CD8-positive, alpha-beta memory T cell (primary cell): ENCODE measurements at places on chromosomes 3 and 15.

DNA sequence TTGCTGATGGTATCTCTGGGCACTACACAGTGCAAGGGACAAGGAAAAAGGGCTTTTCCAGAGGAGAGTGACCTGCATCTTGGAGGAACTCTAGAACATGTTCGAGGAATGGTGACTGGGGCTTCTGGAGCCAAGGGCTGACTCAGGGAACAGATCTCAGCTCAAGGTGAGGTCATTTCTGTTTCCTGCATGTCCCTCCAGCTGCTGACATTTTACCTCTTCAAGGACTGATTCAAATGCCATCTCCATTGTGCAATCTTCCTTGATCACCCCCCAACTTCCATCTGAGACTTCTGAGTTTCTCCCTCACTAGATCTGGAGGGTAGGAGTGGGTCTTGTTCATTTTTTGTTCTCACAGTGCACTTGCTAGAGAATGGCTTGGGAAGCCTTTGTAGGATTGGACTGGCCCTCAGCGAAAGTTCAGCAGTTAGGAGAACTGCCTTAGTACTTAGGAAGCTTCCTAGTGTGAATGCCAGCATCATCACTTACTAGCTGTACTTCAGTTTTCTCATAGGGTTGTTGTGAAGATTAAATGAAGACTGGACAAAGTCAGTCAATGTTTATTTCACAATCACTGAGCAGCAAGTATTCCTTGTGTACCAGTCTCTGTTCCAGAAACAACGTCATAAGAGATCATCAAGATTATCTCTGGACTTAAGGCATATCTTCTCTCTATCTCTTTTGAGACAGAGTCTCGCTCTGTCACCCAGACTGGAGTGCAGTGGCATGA, 2.6 kb upstream of the IDH3A start:
- DNase-seq = no peak

DNA sequence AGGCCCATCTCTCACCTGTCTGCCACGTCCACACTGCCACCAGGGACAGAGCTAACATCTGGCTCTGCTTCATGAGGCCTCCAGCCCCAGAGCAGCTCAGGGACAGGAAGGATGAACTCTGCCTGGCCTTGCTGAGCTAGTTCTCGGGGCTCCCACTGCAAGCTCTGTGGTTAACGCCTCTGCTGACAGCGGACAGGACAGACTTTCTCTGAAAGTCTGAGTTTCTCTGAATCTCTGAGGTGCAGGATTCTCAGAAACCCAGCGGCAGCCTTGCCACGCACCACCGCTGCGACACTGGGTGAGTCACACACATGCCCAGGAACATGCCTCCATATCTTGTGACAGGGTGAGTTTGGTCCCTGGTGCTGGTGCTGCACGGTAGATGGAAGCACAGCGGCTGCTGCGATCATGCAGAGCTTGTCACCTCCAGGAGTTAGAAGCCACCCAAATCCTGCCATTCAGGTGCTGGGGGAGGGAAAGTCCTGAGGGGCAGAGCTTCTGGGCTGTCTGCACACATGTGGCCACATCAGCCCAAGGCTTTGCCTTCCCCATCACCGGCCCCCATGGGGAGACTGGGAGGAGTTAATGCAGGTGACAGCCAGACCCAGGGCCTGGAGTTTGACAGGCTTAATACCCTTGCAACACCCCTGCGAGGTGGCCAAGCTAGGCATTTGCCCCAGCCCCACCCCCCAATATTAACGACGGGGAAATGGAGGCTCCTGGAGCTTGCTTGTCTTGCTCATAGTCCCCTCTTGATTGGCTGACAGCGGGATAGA, 267.0 kb downstream of the PLCL2 start:
- DNase-seq = peak; percentile 88

DNA sequence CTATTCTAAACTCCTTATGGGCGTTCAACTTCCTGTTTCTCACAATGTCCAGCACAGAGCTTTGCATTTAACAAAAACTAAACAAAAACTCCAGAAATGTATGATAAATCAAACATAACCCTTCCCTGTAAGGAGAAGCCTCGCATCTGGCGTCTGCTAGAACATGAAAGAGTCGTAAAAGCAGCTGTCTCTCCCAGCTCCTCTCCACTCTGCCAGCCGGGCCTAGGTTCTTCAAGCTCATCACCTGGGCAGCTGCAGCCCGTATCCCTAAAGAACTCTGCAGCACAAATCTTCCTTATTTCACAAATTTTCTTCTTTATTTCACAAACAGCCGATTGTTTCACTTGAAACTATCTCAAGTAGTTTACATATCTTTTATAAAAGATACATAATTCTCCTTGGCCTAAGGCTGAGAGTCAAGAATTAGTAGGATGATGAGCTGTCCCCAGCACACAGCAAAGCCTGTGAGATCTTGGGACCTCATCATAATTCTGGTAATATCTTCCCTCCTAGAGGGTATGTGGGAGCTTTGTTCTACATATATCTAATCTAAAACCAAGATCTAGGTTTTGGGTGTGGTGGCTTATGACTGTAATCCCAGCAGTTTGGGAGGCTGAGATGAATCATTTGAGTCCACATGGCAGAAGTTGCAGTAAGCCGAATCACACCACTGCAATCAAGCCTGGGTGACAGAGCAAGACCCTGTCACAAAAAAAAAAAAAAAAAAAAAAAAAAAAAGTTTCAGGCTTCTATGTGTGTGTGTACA, 35.3 kb downstream of the ANXA2 start:
- DNase-seq = no peak

DNA sequence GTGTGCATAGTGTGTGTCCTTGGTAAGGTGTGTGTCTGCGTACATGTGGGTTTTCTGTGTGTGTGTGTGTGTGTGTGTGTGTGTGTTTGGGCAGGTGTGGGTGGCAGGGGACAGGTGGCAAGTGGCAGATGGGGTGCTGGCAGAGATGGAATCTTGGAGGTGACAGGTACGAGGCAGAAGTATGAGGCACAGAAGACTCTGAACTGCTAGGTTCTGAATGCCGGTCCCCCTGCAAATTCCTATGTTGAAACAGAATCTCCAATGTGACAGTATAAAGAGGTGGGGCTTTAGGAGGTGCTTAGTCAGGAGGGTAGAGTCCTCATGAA, 29.8 kb downstream of the SRPRB start:
- no peak for DNase-seq

GRCh38 chr15:28123408-28124023, 24.4 kb upstream of the OCA2 start:
- no peak for DNase-seq

- no peak for DNase-seq
These were observed 13.5 kb downstream of the HDDC3 start for GRCh38 chr15:90918835-90919234.

DNA sequence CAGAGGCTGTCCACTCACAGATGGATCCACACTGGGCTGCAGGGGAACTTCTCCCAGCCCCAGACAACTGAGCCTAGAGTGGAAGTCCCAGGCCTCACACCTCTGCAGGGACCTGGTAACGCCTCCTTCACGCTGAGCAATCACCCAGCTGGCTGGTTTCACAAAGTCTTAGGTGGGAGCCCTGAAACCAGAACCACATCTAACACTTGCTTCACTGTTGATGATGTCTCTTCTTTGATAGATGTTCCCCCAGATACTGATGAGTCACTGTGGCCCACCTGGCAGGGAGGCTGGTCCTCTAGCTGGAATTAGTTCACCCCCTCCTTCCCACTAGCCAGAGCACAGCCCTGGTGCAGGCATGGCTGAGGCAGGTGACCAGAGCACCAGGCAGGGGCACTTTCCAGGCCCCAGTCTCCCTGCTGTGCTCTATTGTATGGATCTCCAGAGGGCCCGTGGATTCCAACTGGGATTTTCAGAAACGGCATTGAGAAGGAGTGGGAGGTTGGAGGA, 33.5 kb downstream of the MYL3 start:
- DNase-seq = no peak

GRCh38 chr3:99700631-99701268, 62.4 kb downstream of the COL8A1 start:
- no peak for DNase-seq

GRCh38 chr3:107455621-107456020, 67.1 kb upstream of the BBX start:
- no peak for DNase-seq

DNA sequence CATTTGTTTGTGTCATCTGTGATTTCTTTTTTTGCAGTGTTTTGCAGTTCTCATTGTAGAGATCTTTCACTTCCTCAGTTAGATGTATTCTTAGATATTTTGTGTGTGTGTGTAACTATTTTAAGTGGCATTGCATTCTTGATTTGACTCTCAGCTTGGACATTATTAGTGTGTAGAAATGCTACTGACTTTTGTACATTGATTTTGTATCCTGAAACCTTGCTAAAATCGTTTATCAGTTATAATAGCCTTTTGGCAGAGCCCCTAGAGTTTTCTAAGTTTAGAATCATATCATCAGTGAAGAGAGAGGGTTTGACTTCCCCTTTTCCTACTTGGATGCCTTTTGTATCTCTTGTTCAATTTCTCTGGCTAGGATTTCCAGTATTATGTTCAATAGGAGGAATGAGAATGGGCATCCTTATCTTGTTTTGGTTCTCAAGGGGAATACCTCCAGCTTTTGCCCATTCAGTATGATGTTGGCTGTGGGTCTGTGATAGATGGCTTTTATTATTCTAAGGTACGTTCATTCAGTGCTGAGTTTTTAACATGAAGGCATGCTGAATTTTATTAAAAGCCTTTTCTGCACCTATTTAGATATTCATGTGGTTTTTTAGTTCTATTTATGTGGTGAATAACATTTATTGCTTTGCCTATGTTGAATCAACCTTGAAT, 211.7 kb downstream of the MBNL1 start:
- DNase-seq = no peak

DNA sequence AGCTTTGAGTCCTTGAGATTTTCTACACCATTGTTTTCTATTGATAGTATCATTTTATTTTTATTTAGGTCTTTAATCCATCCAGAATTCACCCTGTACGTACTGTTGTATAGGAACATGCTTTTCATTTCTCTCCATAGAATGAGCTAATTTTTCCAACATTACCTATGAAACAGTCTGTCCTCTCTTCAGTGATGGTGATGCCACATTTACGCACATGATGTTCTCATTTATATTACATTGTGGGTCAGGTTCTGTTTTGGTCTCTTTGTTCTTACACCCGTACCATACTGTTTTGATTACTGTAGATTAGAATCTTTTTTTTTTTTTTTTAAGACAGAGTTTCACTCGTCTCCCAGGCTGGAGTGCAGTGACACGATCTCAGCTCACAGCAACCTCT, 17.7 kb upstream of the VWA5B2 start:
- DNase-seq = no peak

DNA sequence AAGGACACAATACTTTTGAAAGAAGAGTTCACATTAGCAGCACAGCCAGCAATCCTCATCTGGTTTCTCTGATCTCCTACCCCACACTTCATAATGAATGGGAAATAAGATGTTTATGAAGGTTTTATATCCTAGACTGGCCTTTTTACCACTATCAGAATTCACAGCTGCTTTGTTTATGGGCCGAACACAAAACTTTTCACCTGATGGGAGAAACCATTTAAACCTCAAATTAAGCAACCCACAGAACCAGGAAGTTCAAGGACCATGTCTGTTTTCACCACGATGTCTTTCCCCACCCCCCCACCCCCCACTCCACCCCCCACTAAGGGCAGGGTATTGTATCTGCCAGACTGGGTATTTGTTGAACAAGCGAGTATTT, 11.3 kb upstream of the SETD5 start:
- DNase-seq = no peak

- DNase-seq = no peak
These were observed 101.2 kb upstream of the MEX3B start for GRCh38 chr15:82146990-82147461.

DNA sequence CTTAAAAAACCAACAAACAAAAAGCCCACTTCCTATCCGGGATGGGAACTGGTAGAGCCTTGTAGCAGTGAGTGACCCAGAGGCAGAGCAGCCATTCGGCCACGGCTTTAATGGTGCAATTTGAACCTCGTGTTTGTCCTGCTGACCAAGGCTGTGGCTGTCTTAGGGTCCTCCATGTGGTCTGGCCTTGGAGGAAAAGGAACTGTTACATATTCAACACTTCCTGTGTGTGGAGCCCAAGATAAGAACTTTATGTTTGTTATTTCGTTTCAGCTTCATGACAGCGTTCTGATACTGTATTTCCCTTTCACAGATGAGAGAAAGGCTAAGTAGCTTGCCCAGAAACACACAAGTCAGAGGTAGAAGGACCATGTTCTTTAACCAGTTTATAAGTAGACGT, 269.8 kb downstream of the SV2B start:
- no peak for DNase-seq

DNA sequence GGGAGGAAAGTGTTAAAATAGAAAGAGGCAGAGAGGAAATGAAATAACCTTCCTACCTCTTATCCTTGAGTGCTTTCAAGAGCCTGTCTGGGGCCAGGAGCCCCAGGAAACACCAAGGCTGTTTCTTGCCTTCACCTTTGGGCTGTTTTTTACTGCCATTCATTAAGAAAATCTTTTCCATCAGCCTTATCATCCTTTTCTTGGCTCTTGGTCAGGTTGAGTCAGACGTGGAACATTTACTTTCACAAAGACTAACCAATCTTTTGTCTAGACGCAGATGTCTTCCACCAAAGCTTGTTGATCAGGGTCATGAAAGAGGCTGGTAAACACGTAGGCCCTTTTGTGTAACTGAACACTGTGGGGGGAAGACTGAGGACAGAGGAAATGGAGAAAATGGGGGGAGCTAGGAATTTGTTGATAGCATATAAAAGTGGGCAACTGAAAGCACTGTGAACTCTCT, 151.0 kb upstream of the THBS1 start:
- DNase-seq = no peak

DNA sequence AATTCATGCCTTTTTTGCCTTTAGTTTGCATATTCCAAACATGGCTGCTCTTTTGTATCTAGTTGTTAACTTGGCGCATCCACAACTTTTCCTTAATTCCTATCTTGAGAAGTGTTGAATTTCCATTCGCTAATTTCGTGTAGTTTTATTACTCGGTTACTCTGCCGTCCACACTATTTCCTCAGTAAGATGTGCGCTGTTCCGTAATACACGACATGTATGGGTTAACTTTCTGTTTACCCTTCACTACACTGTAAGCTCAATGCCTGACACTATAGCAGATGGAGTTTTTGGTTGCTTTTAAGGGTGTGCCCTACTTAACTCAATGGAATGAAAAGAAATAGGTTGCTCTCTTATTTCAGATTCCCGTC, 724 bp downstream of the RPSA start:
- DNase-seq = no peak

DNA sequence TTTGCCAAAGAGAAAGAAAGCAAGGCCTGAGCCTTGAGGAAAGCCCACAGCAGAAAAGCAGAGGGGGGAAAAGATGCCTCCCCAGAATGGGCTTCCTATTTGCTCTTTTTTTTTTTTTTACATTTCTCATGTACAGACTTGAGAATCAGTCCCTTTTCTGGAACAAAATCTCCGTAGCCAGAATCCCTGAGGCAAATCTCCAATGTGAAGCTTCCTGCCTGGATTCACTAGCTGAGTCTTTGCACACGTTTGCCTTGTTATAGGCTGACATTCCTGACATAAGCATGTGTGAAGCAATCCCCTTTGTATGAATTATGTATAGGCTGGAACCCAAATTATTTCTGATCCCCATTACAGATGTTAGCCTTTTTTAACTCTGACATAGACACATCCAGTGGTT, 52.2 kb upstream of the ACTL6A start:
- DNase-seq = no peak

GRCh38 chr3:54888873-54889272, 39.0 kb downstream of the LRTM1 start:
- DNase-seq = no peak

GRCh38 chr3:189424922-189425321, 206.3 kb upstream of the TP63 start:
- DNase-seq = no peak
